ENCODE measurements at places on chromosomes 7 and 10. TPM values are rescaled to one million over a fixed set of nuclear protein-coding genes. Genes with fewer than 3 reads are reported as not detected.

- H3K27me3 ChIP-seq, result no peaks in the 10 kb centered on the region
- no peaks in the 10 kb centered on the region for H3K4me1 ChIP-seq
- no peak for DNase-seq
- no peak overlapping the region for H3K27ac ChIP-seq
- no peaks in the 10 kb centered on the region for H3K36me3 ChIP-seq
- no peak overlapping the region for H3K4me3 ChIP-seq
Measured at GRCh38 chr7:34108165-34108564, 202.8 kb downstream of the BMPER start.

GRCh38 chr10:104928734-104929133, 287.6 kb downstream of the SORCS3 start:
- peaks cover 3% of the 10 kb centered on the region for H3K4me1 ChIP-seq
- no peak overlapping the region for H3K4me3 ChIP-seq
- no peak overlapping the region for H3K27ac ChIP-seq
- no peaks in the 10 kb centered on the region for H3K27me3 ChIP-seq
- H3K36me3 ChIP-seq, result no peaks in the 10 kb centered on the region

DNA sequence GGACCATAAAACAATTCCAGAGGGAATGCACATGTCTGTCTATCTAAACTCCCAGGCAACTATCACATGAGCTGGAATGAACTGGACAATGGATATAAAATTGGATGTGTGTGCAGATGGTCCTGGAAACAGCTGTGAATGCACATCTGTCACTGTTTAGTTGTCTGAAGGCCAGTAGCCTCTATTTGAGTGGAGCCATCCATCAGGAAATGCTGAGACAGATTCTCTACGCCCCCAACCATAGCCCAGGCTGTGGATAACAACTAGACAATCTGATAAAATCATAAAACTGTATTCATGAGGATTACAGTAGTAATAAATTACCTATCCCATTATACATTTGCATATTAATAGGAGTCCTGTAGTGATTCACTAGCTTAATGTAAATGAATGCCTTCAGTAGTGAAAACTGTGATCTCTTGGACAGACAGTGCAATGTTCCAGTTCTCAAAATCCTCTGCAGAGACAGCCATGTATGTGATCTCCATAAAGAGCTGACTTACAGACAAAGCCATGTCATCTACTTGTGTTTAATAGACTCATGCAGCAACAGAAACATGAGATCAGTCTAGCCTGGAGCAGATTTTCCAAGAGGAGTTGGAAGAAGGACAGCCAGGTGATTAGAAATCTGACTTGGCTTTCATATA, 907.6 kb downstream of the KCNMA1 start:
- no peak overlapping the region for H3K27ac ChIP-seq
- H3K27me3 ChIP-seq, result no peaks in the 10 kb centered on the region
- no peak for DNase-seq
- no peak overlapping the region for H3K4me3 ChIP-seq
- H3K36me3 ChIP-seq, result no peaks in the 10 kb centered on the region

DNA sequence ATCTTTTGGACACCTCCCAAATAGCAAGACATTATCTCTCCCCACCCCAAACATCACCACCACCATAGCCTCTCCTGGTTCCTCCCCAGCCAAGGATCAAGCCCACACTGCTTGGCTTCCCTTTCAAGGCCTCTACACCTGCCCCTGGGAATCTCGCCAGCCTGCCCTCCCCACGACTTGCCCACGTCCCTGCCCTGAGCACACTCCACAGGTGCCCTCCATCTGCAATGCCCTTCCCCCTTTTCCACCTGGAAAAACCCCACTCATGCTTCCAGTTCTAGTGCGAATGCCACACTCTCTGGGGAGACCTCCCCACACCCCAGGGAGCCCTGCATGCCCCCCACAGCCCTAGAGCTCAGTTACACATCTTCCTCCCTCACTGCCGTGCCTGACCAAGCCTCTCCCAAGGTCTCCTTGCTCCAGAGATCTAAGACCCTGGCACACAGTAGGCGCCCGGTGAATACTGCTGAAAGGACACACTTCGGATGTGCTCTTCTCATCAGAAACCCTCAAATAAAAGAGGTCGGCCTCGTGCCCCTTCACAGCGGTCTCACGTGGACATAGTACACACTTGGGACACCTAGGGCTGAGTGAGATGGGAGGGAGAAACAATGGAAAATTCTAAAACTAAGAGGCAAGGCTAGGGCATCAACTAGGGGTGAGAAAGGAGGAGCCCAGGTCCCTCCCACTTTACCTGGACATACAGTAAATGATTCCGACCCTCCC, 91.4 kb downstream of the DLG5 start:
- no peaks in the 10 kb centered on the region for H3K36me3 ChIP-seq
- no peak for DNase-seq
- H3K4me3 ChIP-seq, result peak overlapping the region; percentile 28
- H3K27me3 ChIP-seq, result no peaks in the 10 kb centered on the region
- peak overlapping the region; percentile 98 for H3K27ac ChIP-seq
- H3K4me1 ChIP-seq, result peaks cover 38% of the 10 kb centered on the region

DNA sequence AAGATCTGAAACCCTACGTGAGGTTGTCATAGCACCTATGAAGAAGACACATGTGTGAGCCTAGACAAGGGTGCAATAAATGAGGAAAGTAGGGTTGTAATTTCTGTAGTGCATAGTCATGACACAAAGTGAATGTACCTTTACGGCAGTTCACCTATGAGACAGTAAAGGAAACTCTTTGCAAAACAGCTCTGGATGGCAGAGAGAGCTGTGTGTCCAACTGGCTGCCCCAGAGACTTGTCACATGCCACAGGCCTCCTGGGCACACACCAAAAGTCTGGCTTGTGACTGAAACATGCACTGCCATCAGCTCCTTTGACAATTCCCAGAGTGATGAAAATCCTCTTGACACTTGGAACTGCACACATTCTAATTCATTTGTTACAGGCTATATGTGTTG, 90.7 kb upstream of the NAMPT start:
- H3K27me3 ChIP-seq, result peaks cover 6% of the 10 kb centered on the region
- no peaks in the 10 kb centered on the region for H3K36me3 ChIP-seq
- peaks cover 9% of the 10 kb centered on the region for H3K4me1 ChIP-seq
- DNase-seq, result no peak

GRCh38 chr10:71504168-71504567, 107.4 kb downstream of the CDH23 start:
- peaks cover 2% of the 10 kb centered on the region for H3K36me3 ChIP-seq

GRCh38 chr7:81833401-81833800, 63.6 kb upstream of the HGF start:
- no peak overlapping the region for H3K4me3 ChIP-seq
- H3K36me3 ChIP-seq, result no peaks in the 10 kb centered on the region
- no peaks in the 10 kb centered on the region for H3K27me3 ChIP-seq
- no peak for DNase-seq

Gene NUTM2B
- total RNA-seq, result 1.3 TPM

Gene TCERG1L
- not detected for total RNA-seq

Gene UNC5B
- not detected for total RNA-seq

Gene CCDC172
- not detected for total RNA-seq

Measured in T-helper 17 cell (primary cell).